Fibroblast of skin of back (primary cell): ENCODE measurements at places on chromosomes 1 and 21.

- no peak for DNase-seq
These were observed 61.8 kb downstream of the PLPP3 start for GRCh38 chr1:56517404-56518130.

GRCh38 chr1:233079574-233079973 is 129.2 kb downstream of the NTPCR start:
- no peak for DNase-seq

DNA sequence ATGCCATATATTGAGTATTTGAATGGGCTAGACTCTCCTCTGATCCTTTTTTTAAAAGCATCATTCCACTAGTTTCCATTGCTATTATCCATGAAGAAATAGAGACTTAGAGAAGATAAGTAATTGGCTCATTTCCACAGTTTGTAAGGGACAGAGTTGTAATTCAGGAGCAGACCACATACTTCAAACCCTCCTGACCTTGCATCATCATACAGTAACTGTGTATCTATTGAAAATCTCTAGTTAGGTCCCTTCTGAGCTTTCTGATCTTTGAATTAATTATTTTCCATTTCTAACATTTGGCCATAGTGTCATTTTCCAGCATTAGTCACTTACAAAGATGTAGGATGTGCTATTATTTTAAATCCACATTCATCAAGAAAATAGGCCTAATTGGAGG is 386.5 kb upstream of the ST6GALNAC5 start:
- DNase-seq, result no peak

GRCh38 chr1:230211436-230212145 is 144.6 kb downstream of the GALNT2 start:
- no peak for DNase-seq

- no peak for DNase-seq
These were observed 7.8 kb upstream of the GPR88 start for GRCh38 chr1:100530141-100530540.
